ENCODE measurements at places on chromosomes 13 and 19. TPM values are rescaled to one million over a fixed set of nuclear protein-coding genes. Genes with fewer than 3 reads are reported as not detected.

Gene IL17D
- not detected for total RNA-seq

Gene CTXN1
- total RNA-seq: not detected

Gene NLRP11
- total RNA-seq: not detected

- no peak for DNase-seq
Measured at GRCh38 chr13:49627831-49628652, at the start of gene ARL11. Gene ARL11 (plus strand): TSS chr13:49628507. CDS start chr13:49630448, 1,941 bp downstream.

DNA sequence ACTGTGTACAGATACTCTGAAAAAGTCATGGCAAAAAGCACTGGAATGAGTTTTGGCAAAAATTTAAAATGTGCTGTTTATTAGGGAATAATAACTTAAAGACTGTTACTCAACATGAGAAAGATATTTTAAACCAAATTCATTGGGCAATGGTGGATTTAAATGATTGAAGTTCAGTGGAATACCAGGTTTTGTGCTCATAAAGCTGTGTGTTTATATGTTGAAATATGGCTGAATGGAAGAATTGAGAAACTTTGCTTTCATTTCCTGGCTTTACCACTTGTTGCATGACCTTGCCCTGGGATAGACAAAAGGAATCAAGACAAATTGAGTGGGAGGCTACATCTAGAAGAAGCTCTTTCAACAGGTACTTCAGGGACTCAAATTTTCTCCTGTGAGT, 246.4 kb downstream of the GPC5 start:
- DNase-seq: no peak

DNA sequence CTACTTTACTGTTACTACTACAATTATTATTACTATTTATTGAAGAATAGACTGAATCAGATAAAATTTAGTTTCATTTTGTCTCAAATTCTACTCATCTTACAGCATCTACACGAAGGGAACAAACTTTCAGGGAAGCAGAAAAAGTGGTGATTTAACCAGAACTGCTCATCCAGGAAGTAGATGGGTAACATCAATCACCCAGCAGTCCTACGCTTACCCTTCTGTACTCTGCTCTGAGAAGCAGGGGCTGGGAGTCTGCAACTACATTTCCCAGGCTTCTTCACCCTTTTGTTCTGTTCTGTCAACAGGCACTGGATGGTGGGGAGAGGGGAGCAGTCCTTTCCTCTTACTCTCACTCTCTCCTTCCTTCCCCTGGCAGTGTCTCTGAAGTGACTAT, 31.4 kb upstream of the GGACT start:
- DNase-seq: no peak

DNA sequence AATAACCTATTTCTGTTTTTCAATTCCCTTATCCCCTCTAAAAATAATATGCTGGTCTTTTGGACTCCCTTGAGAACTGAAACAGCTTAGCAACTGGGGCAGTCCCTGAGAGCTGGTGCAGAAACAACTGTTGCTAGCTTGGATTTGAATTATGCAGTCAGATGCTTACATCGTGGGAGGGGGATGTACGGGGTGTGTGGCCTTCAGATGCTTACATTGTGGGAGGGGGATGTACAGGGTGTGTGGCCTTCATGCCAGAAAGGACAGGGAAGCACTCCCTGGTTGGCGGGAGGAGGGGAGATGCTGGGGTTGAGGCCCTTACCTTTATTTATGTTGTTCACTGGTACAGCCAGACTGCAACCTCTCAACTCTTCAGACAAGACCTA, 25.6 kb downstream of the LRCH1 start:
- no peak for DNase-seq

DNA sequence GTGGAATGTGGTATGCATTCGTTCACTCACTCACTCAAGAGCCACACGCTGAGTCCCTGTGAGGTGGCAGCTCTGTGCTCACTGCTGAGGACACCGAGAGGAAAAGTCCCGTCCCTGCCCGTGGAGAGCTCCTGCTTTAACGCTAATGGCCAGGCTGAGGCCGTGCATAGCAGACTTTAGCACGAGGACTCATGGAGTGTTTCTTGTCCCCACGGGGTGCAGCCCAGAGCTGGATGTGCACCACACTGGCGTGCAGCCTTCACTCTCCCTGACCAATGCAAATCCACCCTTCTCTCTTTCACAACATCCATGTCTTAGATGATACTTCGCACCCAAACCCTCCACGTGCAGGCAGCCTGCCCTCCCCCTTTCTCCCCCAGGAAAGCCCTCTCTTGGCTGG, 159.6 kb upstream of the ZNF536 start:
- DNase-seq: no peak

DNA sequence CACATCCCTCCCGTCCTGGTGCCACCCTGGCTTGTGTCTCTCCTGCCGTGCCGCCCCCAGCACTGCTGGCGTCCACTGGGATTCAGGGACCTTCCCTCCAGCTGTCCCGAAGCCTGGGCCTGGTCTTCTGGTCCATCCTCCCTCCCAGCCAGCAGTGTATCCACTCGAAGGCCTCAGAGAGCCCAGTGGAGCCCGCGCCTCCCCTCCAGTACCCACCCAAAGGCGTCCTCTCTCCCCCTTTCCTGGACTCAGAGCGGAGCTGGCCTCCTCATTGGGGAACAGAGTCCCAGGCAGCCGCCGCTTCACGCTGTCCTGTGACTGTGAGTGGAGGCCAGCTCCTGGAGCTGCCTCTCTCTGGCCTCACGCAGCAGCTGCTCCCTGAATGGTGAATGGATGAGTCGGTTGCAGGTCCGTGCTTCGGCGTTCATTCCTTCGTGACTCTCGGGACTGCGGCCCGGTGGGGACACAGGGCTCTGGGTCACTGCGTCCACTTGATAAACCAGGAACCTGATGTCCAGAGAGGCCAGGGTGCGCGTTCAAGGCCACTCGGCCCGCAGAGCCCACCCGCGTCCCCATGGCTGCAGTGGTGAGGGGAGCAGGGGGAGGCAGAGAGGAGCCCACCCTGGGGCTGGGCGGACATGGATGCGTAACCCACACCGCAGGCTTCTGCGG, 12.1 kb downstream of the ONECUT3 start:
- no peak for DNase-seq

DNA sequence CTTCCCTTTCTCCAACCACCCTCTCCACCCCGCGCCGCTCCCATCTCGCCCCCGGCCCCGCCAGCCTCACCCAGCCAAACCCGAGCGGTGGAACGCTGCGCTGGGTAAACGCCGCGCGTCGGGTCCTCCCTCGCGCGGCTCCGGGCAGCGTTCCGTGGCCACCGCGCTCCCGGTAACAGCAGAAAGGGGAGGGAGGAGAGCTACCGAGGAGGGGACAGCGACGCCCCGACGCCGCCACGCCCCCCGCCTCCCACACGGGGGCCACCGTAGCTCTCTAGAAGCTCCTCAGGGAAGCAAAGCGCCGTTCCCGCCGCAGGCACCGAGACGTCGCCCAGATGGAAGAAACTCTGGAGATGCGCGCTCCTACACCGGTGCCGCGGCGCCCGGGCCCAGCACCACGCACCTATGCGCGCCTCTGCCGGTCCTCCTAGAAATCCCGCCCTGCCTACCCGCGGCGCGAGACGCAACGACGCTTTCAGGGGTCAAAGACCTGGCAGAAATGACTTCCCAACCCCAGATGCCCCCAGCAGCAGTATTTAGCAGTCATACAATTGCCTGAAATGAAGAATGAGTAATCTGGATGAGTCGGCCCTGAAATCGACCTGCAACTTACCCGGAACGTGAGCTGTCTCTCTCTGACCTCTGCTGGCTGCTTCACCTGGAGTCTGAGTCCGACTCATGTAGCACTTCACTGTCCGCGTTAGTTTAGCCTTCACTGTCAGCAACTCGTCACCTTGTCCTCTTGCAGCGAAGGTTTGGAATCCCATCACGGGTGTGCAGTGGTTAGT, at the start of gene RUBCNL:
TSS of gene RUBCNL (minus strand) at position 189 of the 788 bp plus-strand sequence. CDS start 14,777 bp downstream, outside the sequence.
- no peak for DNase-seq

- no peak for DNase-seq
Measured at GRCh38 chr19:50198431-50199258, 4.8 kb upstream of the MYH14 start.

DNA sequence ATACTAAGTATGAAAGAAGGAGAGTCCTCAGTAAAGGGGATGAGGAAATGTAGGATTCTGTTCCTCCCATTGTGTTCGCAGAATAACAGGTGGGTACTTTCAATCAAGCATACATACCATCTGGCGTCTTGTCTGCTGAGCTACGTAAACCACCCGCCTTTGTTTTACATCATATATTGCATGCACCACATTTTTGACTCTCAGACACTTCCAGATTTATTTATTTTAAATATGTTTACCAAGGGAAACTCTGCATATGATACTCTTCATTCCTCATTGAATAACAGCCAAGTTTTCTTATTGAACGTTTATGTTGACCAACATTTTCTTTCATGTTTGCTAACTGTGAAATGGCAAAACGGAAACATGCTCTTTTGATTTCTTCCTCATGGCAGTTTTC, 174.1 kb downstream of the FGF14 start:
- no peak for DNase-seq

- DNase-seq: no peak
Measured at GRCh38 chr13:96229356-96229755, 139.4 kb downstream of the HS6ST3 start.

GRCh38 chr19:18898081-18898606, 2.2 kb upstream of the CERS1 start:
- DNase-seq: no peak

Data from ascending aorta (tissue), 2 donors.